Stimulated activated CD4-positive, alpha-beta T cell treated with anti-CD3 and anti-CD28 coated beads, TNF-alpha, amount 100 ng/mL, for 24 hours (primary cell): ENCODE measurements at places on chromosomes 4 and X.

DNA sequence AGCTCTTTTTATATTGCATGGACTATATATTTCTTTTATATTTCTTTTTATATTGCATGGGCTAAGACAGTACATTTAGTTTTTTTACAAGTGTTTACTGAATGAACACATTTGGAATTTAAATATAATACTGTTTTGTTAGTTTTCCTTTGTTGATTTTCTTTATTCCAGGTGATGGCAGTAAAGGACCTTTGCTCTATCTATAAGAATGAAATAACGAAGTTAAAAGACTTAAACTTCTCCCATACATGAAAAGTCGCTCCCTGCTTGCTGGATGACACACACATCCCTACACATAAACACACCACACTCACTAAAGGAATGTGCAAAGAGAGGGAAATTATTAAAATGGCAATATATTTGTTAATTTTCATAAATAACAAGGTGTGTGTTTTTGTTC lies 102.5 kb upstream of the ANXA10 start:
- no peak for DNase-seq

- no peak for DNase-seq
Observed at GRCh38 chrX:17922303-17922702, 61.2 kb upstream of the RAI2 start.

GRCh38 chr4:38178392-38178995 lies 218.3 kb downstream of the PTTG2 start:
- no peak for DNase-seq

- no peak for DNase-seq
Observed at GRCh38 chrX:112734290-112734689, 54.6 kb upstream of the LHFPL1 start.
